ENCODE measurements at places on chromosomes 6 and 20. TPM values are rescaled to one million over a fixed set of nuclear protein-coding genes. Genes with fewer than 3 reads are reported as not detected.

- DNase-seq = no peak
- H3K27ac ChIP-seq = no peak overlapping the region
- H3K4me1 ChIP-seq = no peaks in the 10 kb centered on the region
- no peaks in the 10 kb centered on the region for H3K27me3 ChIP-seq
These were observed 49.2 kb downstream of the PPP1R16B start for GRCh38 chr20:38854654-38855066.

- H3K4me1 ChIP-seq = no peaks in the 10 kb centered on the region
- no peak overlapping the region for H3K27ac ChIP-seq
- DNase-seq = no peak
- H3K36me3 ChIP-seq = no peaks in the 10 kb centered on the region
- no peak overlapping the region for H3K4me3 ChIP-seq
These were observed 60.8 kb downstream of the RIPOR2 start for GRCh38 chr6:24874776-24875533.

DNA sequence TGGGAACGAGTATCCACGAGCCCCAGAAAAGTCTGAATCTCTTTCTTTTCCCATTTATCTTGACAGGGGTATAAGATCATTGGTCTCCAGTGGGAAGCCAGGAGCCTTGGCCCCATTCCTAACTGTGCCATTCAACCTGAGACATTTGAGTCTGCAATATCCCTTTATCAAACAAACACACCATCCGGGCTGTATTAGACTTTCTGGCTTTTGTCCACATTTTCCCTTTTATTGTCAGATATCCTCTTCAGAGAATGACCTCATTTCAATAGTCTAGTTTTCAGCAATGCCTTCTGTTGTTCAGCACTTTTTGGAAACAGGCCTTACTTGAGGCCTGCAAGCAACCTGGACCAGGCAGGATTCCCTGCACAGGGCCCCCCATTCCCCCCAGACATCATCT lies 15.7 kb downstream of the BPIFA1 start:
- H3K4me3 ChIP-seq = no peak overlapping the region
- H3K27ac ChIP-seq = no peak overlapping the region
- H3K4me1 ChIP-seq = no peaks in the 10 kb centered on the region
- H3K36me3 ChIP-seq = no peaks in the 10 kb centered on the region

- no peaks in the 10 kb centered on the region for H3K4me1 ChIP-seq
- no peak overlapping the region for H3K27ac ChIP-seq
- H3K27me3 ChIP-seq = peaks cover 3% of the 10 kb centered on the region
- H3K4me3 ChIP-seq = no peak overlapping the region
These were observed 3.3 kb upstream of the PACSIN1 start for GRCh38 chr6:34462551-34462971.

DNA sequence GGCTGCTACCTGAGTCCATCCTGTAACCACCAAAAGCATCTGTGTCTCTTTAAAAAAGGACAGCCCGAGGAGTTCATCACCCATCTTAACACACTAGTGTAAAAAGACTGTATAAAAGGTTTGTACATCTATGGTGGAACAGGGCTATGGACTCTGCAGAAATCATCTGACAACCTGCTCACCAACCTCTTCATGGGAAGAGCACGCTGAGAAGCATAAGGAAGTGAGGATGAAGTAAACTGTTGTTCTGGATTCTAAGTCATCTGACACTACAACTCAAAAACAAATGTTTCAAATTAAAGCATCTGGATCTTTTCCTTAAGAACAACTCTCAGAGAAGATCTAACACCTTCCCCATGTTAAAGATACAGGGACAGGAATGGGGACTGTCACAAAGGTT lies 5.4 kb downstream of the IFNGR1 start:
- no peak overlapping the region for H3K27ac ChIP-seq
- H3K4me3 ChIP-seq = no peak overlapping the region
- no peak for DNase-seq
- no peaks in the 10 kb centered on the region for H3K27me3 ChIP-seq
- H3K4me1 ChIP-seq = peaks cover 21% of the 10 kb centered on the region

DNA sequence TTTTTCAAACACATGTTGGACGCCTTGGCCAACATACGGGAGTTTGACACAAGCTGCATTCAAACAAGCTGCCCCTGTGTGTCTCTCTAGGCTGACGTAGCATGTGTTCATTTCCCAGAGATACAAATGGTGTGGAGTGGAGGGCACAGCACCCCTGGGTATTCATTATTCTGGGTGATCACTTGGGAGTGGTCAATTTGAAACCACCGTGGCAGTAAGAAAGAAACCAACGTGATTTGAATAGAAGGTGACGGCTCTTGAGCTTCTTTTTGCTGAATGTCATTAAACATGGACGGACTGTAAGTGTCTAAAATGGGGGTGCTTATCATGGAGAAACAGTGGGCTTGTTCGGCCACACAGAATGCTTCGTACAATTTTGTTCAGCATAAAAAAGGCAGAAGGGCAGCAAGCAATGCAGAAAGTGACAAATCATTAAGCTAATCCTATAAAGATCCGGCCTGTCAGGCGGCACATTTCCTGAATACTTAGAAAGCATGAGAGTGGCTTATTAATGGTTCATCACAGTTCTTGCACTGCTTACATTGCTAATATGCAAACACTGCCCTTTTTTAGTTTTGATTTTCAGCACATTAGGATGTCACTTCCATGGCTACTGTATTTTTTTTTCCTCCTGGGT lies 1261.9 kb upstream of the CITED2 start:
- H3K27me3 ChIP-seq = no peaks in the 10 kb centered on the region
- H3K27ac ChIP-seq = no peak overlapping the region
- no peak for DNase-seq
- no peak overlapping the region for H3K4me3 ChIP-seq

DNA sequence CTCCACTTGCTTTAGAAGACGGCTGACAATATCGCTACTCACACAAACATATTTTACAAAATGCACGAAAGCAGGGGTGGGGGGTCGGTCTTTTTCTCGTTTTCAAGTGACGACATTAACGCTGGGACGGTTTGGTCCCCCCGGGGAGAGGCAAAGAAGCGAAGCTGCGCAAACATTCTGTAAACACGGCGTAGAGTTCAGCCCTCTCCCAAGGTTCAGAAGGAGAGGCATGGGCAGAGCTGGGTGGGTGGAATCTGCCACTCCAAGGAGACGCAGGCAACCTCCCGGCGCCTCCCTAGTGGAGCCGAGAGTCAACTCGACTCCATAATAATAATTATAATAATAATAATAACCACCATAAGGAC lies 2.4 kb downstream of the NKX2-2 start:
- DNase-seq = no peak
- no peak overlapping the region for H3K4me3 ChIP-seq
- no peak overlapping the region for H3K27ac ChIP-seq
- peaks cover 10% of the 10 kb centered on the region for H3K4me1 ChIP-seq

DNA sequence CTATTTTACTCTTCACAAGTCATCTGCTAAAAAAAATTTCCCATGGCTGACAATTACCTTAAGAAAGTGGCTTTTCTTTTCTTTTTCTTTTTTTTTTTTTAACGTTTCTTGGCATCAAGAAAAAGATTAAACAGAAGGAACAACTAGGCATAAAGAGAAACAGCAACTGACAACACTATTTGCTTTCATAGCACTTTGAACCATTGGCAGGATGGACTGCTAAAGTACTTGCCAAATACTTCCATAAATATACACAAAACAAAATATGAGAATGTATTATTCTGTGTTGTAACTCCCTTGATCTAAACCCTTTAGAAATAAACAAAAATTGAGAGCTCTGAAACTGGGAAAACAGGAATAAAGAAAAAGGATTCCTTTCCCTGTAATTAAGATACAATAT lies 20.0 kb upstream of the PLN start:
- no peaks in the 10 kb centered on the region for H3K36me3 ChIP-seq
- no peak overlapping the region for H3K4me3 ChIP-seq
- H3K27ac ChIP-seq = no peak overlapping the region
- no peak for DNase-seq
- peaks cover 6% of the 10 kb centered on the region for H3K4me1 ChIP-seq
- H3K27me3 ChIP-seq = no peaks in the 10 kb centered on the region

DNA sequence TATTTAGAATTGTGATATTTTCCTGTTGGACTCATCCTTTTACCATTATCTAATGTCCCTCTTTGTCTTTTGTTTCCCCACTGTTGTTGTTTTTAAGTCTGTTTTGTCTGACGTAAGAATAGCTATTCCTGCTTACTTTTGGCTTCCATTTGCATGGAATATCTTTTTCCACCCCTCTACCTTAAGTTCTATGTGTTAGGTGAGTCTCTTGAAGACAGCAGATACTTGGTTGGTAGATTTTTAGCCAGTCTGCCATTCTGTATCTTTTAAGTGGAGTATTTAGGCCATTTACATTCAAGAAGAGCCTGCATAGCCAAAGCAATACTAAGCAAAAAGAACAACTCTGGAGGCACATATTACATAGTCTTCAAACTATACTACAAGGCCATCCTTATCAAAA lies 39.2 kb downstream of the CTCFL start:
- H3K4me1 ChIP-seq = no peaks in the 10 kb centered on the region
- no peaks in the 10 kb centered on the region for H3K27me3 ChIP-seq
- H3K36me3 ChIP-seq = no peaks in the 10 kb centered on the region
- H3K27ac ChIP-seq = no peak overlapping the region
- H3K4me3 ChIP-seq = no peak overlapping the region
- no peak for DNase-seq

DNA sequence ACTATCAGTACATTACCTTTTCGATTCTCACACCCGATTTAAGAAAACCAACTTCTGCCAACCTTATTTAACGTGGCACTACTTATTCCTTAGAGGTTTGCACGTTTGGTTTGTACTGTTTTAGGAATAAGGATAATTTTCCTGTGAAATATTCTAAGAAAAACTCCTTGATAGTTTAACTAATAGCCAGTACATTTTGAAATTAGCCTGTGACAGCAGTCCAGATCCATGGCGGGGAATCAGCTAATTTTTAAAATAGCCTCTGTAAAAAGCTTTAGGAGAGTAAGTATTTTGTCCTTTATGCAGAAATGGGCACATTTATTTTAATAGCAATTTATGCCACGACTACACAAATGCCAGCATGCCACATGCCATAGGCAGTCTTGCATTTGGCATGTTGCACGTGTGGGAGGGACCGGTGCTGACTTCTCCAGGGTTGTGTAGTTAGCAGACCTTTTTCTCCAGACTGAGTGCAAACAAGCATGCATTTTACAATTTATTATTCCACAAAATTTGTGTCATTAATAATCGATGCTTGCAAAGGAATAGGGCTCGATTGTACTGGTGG lies 6.2 kb downstream of the FOXC1 start:
- H3K27ac ChIP-seq = no peak overlapping the region
- H3K4me3 ChIP-seq = no peak overlapping the region
- no peaks in the 10 kb centered on the region for H3K27me3 ChIP-seq
- H3K4me1 ChIP-seq = peaks cover 7% of the 10 kb centered on the region

- no peaks in the 10 kb centered on the region for H3K36me3 ChIP-seq
- H3K27ac ChIP-seq = no peak overlapping the region
- H3K4me3 ChIP-seq = no peak overlapping the region
These were observed 90.4 kb downstream of the DTNBP1 start for GRCh38 chr6:15572296-15573016.

- H3K4me3 ChIP-seq = no peak overlapping the region
- peaks cover 2% of the 10 kb centered on the region for H3K4me1 ChIP-seq
- no peak overlapping the region for H3K27ac ChIP-seq
- DNase-seq = no peak
- H3K36me3 ChIP-seq = no peaks in the 10 kb centered on the region
- no peaks in the 10 kb centered on the region for H3K27me3 ChIP-seq
These were observed 13.5 kb downstream of the NCOA7 start for GRCh38 chr6:125804264-125804663.

DNA sequence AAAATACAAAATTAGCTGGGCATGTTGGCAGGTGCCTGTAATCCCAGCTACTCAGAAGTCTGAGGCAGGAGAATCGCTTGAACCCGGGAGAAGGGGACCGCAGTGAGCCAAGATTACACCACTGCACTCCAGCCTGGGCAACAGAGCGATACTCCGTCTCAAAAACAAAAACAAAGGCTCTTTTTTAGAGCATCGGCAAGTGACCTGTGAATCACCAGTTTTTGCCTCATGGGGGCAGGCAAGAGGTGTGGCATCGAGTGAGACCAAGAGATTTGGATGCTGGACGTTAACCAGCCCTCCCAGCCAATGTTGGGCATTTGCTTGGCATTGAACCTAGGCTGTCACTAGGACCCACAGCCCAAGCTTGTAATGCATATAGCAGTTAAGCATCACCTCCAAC lies 14.6 kb upstream of the CDK5RAP1 start:
- no peaks in the 10 kb centered on the region for H3K36me3 ChIP-seq
- no peak overlapping the region for H3K4me3 ChIP-seq
- no peak for DNase-seq
- H3K27me3 ChIP-seq = no peaks in the 10 kb centered on the region

DNA sequence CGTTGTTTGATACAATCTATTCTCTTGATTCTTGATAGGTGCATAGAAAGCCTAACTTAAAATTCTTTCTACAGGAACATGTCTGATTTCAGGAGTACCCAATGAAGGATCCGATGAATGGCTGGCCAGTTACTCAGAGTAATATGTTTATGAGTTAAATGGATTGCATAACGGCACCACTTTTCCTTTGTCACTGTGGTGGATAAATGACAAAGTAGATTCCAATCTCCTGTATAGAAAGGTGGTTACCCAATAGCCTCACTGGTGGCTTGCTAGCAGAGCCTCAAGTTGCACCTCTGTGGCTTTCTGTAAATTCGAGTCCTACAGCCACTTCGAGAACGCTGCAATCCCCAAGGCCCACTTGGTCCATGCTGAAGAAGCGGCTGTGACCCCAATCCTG lies 28.4 kb downstream of the LHFPL5 start:
- H3K27ac ChIP-seq = no peak overlapping the region
- H3K4me3 ChIP-seq = no peak overlapping the region
- no peaks in the 10 kb centered on the region for H3K27me3 ChIP-seq
- no peak for DNase-seq
- H3K4me1 ChIP-seq = no peaks in the 10 kb centered on the region
- H3K36me3 ChIP-seq = no peaks in the 10 kb centered on the region

DNA sequence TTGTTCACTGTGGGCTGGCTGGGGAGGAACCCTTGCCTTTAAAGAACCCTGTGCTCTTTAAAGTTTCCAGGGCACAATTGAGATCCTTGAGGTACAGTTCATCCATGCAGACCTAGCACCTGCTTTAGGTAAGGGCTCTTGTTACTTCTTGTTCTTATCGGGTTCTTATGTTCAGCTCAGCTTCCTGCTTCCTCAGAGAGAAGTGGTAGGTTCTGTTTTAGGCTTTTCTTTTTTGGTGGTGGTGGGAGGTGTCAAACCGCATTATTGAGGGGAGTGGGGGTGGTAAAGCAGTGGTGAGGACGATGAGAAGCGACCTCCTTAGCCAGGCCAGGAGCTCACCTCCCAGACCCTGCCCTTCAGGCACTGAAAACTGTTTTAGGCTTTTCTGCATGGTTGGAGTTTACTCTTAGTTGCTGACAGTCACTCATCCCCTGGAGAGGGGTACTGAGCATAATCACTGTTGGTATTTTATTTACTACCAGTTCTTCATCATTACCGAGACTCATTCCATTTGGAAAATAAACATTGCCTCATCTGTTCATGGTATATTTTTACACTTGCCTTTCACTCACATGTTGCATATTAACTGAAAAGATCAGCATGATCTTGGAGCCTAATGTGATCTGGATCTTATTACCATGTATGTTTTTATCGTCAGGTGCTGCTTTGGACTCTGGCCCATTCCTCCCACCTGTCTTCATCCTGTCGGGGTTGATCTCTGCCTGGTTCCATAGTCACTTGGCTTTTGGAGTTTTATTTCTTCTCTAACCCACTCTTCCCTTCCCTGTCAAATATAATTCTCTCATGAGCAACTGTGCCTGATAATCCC lies 35.4 kb downstream of the SLC16A10 start:
- H3K36me3 ChIP-seq = no peaks in the 10 kb centered on the region
- no peaks in the 10 kb centered on the region for H3K27me3 ChIP-seq
- H3K4me3 ChIP-seq = no peak overlapping the region
- no peak overlapping the region for H3K27ac ChIP-seq

Gene ALDH8A1
- total RNA-seq = 0.61 TPM

Gene KIF13A
- 39.7 TPM for total RNA-seq

Gene BRPF3
- total RNA-seq = 33.1 TPM

Gene SLC22A7
- total RNA-seq = not detected

Gene RBM24
- total RNA-seq = 4.9 TPM

Gene PRSS35
- 4.7 TPM for total RNA-seq

Gene MYLK2
- not detected for total RNA-seq

All from ovary (tissue), 10 donors.